ENCODE measurements at places on chromosomes 6 and 20.
A peak's percentile ranks its signal among the peaks of the same experiment; 100 is the strongest.

GRCh38 chr6:21947731-21948386, 349.0 kb downstream of the PRL start:
- no peak for DNase-seq

GRCh38 chr6:28897369-28897745, 26.4 kb downstream of the TRIM27 start:
- no peak for DNase-seq

- no peak for DNase-seq
Observed at GRCh38 chr20:6588296-6588695, 179.2 kb upstream of the BMP2 start.

- no peak for DNase-seq
Observed at GRCh38 chr20:62956387-62957135, 4.1 kb downstream of the SLC17A9 start.

- DNase-seq = no peak
Observed at GRCh38 chr20:34369265-34369664, 6.2 kb downstream of the ITCH start.

GRCh38 chr6:111499269-111499793, 16.3 kb upstream of the REV3L start:
- DNase-seq = no peak

GRCh38 chr6:35017411-35018181, 123.5 kb downstream of the TCP11 start:
- peak; percentile 45 for DNase-seq

DNA sequence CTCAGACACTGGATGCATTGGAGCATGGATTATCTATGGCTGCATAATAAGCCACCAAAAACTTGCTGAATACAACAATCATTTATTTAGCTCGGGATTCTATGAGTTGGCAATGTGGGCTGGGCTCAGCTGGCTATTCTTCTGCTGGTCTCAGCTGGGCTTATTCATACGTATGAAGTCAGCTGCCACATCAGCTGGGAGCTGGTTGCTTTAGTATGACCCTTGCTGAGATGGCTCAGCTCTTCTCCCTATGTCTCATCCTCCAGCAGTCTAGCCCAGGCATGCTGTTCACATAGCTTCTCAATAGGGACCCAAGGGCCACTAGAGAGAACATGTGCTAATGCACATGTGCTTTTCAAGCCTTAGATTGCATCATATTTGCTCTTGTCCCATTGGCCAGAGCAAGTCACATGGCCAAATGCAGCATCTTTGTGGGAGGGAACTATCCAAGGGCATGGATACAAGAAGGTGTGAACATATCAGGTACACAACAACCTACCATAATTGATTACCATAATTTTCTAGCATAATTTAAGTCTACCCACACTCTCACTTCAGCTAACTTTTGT, 444.6 kb downstream of the KIF16B start:
- DNase-seq = no peak

DNA sequence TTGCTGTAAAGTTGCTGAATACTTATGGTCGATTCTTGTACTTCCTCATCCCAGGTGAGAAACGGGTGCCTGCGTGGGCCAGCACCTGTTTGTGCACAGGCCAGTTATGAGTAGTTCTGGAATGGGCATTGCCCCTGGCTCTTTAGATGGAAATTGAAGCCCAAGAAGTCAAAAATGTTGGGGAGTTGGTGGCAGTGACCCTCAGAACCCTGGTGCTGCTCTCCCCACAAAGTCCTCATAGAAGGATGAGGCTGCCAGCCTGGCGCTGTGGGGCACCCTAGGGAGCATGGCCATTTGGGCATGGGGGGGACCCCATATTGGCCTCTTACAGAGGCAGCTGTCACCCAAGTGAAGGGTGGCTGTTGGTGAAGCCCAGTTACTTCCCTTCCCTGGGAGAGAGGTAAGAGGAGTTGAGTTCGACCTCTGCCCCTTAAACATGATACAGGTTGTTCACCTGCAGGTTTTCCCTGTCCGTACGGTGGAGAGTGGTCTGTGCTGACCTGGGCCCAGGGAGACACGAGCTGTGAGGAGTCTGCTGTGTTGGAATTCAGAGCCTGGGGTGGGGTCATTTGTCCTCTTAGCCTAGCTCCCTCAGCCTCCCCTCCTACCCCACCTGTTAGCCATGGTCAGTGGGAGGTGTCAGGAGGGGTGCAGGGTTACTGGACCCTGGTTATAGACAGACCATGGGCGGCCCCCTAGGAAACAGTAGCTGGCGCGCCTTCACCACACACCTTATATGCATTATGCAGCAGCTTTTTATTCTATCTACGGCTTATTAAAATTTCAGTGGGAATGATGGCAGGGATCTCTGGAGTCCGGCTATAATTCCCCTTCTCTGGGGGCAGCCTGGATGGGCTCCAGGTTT, 4.9 kb downstream of the HMGA1 start:
- DNase-seq = no peak

DNA sequence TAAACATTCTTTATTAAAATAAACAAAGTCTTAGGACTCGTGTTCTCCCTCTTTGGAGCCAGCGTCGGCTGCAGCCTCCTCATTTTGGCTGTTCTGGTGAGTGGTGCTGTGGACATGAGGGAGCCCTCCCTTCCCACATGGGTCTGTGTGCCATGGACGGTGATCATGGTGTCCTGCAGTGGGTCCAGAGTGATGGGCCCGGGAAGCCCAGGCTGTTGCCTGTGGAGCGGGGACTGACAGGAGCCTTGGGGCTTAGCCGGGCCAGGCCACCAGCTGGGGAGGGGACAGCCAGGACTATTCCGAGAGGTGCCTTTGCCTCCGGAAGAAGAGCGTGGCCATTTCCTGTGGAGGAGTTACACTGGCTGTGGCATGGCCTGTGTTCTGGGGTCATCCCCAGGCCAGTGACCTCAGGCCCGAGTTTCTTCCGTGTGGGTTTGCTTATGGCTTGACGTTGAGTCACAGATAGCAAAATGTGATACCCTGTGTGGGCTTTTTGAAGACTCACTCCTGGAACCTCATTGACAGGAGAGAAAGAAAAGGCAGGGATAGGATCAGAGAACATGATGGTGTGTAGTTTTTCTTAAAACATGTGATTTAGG, 153.4 kb downstream of the DTNBP1 start:
- DNase-seq = no peak

DNA sequence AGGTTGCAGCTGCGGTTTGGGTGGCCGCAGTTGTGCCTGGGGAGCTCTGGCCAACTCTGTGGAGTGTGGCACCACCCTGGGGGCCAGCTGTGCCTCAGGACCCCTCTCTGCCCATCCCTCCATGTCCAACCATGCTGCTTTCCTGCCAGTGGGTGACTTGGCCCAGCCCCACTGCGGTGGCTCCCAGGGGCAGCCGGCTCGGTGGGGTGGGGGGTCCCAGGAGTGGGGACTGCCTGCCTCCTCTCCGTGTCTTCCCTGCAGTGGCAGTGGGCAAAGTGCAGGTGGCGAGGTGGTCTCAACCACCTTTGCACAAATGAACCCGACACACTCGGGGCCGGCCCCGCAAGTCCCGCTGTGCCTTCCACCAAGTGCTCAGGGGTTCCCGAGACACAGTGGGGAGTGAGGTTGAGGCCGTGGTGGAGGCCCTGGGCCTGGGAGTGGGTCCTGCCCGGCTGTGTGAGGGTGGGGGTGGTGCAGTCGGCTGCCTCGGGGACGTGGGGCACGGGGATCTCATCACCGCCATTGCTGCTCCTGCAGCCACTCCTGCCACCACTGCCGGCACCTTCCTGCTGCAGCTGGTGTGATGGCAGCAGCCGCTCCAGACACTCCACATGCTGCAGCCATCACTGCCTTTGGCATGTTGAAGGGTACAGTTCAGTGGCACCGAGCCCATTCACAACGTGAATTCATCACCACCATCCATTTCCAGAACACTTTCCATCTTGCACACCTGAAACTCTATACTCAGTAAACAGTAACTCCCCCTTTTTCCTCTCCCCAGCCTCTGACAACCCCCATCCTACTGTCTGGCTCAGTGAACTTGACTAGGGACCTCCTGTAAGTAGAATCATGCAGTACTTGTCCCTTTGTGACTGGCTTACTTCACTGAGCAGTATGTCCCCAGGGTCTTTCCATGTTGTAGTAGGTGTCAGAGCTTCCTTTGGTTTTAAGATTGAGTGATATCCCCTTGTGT, 10.7 kb upstream of the SLCO4A1 start:
- no peak for DNase-seq

DNA sequence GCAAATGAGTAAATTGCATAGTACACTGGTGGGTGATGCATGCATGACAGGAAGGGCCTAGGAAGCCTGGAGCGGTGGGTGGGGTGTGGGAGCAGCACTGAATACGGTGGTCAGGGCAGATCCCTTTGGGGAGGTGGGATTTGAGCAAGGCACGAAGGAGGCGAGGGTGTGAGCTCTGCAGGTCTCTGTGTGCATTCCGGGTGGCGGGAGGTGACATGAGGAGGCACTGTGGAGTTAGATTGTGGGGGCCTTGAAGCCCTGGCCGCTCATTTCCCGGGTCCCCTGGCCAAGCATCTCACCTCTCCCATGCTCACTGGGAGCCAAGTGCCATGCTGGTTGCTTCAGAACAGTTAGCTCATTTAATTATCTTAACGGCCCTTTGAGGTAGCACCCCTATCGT, 6.2 kb upstream of the SPDEF start:
- DNase-seq = no peak

DNA sequence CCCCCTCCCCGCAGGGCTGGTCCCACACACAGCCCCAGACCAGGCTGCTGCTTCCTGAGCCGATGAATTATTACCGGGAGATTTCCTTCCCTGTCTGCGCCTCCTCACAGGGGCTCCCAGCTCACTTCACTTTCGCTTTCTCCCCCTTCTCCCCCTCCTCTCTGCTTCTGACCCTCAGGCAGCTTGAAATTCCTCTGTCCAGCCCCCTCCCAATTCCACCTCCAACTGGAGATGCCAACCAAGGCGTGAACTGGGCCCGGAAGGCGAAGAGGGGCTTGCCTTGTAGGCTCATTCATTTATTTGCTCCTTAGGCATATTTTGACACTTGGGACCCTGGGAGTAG, 1.7 kb upstream of the TCF15 start:
- no peak for DNase-seq

DNA sequence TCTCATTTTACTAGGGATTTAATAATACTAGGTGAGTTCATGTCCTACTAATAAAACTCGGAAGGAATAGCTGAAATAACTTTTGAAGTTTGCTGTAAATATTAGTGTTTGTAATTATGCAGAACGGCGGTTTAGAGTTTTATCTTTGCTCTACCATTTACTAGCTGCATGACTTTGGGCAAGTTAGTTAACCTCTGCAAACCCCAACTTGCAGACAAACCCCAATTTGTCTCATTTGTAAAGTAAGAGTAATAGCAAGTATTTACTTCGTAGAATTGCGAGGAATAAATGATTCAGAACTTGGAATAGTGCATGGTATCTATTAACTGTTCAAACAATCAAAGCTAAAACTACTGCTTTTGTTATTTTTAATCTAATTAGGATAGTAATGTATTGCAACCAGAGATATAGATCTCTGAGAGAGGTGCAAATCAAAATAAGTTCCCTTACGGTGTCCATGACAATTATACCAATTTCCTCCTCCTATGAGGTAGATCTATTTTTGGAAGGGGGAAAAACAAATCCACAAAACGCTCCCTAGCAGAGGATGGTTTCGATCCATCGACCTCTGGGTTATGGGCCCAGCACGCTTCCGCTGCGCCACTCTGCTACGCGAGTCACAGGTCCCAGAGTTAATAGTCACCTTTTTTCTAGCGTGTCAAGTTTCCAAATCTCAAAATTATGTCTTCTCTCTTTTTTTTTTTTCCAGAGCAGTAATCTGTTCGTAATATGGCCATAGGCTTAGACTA, 35.1 kb upstream of the BTN3A2 start:
- DNase-seq = no peak

- DNase-seq = no peak
Observed at GRCh38 chr6:92495242-92495641, 924.1 kb downstream of the EPHA7 start.

- no peak for DNase-seq
Observed at GRCh38 chr6:113011801-113012200, 664.7 kb downstream of the RFPL4B start.

DNA sequence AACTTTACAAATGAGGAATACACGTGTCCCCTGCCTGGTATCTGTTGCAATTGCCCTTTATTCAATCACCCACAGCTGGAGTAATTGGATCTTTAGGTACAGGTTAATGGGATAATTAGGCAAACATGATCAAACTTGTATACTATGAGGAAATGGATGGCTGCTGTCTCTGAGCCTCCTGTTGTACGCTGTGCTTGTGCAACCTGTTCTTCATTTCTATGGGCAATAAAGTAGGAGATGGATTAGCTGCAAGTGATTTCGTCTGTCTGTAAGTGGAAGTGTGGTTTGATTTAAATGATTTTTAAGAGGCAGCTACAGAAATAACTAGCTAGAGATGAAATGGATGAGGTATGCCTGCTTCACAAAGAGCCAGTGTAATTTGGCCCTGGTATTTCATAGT, 474.1 kb downstream of the RNF144B start:
- no peak for DNase-seq

- no peak for DNase-seq
Observed at GRCh38 chr6:21404577-21404976, 189.0 kb upstream of the SOX4 start.

DNA sequence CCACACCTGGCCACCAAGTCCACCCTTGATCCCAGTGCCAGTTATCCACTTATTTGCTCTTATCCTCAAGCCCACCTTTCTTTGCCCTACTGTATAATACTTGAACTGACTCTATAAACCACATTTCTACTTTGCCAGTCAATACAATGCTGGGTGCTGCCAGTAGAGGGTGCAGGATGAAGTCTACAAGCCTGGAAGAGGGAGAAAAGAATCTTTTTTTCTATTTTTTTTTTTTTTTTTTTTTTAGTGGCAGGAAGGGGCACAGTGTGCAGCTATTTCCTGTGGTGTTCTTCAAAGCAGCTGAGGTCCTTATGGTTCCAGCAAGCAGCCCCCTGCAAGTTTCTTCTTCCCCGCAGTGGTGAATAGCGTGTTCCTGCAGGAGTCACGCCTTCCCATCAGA, 22.2 kb upstream of the GABRR1 start:
- DNase-seq = no peak

DNA sequence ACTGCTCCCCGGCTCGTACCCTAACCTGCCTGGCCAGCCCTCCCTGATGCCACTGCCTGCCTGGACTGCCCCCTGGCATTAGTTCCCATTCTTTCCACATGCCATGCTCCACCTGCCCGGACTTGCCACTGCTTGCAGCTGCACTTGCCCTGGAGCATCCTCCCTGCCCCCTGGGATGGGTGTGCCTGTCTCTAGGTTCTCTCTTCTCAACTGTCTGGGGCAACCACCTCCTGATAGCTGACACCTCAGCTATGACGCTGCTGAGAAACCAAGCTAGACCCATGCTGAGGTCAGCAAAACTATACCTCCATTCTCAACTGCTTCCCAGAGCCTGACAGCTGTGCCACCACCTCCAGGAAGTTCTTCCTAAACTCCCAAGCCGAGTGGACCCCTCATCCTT, 72.1 kb downstream of the PERP start:
- DNase-seq = no peak

Measured in thoracic aorta (tissue), 2 donors.